ENCODE measurements at places on chromosomes 6 and 20.
A peak's percentile ranks its signal among the peaks of the same experiment; 100 is the strongest.

- DNase-seq = no peak
Measured at GRCh38 chr6:79512014-79512413, 25.2 kb downstream of the LCA5 start.

DNA sequence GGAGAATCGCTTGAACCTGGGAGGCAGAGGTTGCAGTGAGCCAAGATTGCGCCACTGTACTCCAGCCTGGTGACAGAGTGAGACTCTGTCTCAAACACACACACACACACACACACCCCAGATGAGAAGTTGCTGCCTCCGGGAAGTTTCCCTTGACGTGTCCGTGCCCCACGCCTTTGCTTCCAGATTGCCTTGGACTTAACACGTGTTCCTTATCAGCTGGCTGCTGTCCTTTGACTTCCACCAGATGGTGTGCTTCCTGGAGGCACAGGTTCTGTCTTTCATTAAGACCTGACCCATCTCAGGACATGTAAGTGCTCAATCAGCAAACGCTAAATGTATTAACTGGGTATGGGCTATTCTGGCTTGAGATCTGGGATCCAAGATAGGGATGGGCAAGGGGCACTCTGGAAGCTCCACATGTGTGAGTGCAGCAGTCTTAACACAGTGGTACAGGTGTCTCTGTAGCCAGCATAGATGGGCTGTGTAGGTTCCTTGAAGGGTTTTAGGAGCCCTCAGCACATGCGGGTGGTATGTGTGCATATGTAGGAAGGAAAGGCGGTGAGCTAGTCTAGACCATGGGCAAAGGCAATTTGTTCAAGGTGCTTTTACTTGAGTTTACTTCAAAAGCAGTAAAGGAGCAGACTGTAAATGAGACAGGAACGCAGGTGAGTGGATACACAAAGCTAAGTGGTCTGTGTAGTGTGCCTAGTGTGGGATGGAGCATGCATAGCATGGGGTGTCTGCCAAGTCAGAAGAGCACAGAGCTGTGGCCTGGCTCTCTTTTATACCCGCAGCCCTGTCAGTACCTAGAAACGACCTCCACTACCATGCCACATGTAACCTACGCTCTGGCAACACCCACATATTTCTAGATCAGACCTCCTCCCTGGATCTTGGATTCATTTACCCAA, 11.6 kb downstream of the PIGT start:
- DNase-seq = peak; percentile 79

DNA sequence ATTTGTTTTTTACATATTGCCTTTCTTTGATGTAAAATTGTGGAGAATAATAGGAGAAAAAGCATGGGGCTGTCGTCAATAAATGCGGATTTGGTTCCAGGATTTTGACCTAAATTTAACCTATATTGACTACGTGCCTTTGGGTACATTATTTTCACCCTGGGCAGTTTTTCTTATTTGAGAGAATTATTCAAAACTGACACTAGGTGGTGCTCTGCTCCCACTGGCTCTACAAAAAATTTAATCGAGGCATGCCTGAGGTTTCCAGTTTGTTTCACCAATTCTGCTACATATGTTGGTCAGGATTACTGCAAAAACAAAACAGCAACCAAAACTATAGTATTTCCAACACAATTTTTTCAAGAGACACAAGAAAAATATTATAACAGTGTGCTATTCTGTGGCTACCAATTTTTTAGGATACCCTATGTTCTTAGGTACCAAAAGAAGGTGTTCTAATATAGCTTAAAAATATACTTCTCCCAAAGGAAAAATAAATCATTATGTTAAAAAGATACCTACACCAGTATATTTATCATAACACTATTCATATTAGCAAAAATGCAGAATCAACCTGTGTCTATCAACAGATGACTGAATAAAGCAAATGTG, 48.6 kb upstream of the FABP7 start:
- no peak for DNase-seq

- no peak for DNase-seq
Measured at GRCh38 chr20:17889226-17889625, 79.4 kb downstream of the SNX5 start.

- no peak for DNase-seq
Measured at GRCh38 chr20:10330071-10330470, 104.0 kb downstream of the MKKS start.

DNA sequence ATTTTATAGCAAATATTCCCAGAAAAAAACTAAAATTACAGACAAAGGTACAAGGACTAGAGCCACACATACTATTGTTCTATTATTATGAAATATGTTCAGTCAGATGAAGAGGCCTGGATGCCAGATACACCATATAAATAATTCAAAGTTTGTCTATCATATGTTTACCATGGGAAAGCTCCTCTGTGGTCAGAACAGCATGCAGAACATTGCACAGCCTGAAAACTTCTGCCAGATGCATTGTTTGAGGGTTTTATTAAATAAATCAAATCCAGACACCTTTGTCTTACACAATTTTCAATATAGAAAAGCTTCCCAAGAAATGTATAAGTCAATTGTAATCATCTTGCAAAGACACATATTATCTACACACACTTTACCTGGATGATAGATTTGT, 35.0 kb upstream of the COL21A1 start:
- no peak for DNase-seq

DNA sequence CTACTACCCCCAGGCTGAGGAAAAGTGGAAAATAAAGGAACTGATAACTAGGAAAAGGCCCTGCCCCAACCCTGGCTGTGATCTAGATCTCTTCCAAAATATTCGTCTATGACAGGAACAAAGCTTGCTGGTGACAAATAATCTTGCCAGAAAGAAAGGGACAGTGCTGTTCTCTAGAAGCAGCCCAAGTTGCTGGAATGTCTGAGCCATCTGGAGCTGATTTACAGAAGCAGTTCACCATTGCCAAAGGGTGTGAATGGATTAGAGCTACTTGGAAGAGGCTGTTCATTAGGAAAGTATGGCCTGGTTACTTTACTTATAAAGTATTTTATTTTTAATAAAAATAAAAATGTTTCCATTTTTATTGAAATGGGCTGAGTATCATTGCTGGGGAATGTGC, 146.3 kb downstream of the EPM2A start:
- DNase-seq = no peak
